ENCODE measurements at places on chromosomes 6 and 20.

GRCh38 chr6:3571250-3571681, 114.4 kb upstream of the SLC22A23 start:
- no peak for DNase-seq

DNA sequence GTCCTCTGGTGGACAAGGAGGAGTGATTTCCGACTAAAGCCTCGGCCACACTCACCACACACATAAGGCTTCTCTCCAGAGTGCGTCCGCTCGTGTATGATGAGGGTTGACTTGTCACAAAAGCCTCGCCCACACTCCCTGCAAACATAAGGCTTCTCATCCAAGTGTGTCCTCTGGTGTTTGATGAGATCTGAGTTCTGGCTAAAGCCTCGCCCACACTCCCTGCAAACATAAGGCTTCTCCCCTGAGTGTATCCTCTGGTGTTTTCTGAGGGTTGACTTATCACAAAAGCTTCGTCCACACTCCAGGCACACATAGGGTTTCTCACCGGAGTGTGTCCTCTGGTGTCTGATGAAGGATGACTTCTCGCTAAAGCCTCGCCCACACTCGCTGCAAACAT, 12.9 kb upstream of the SNRPB start:
- DNase-seq, result no peak

DNA sequence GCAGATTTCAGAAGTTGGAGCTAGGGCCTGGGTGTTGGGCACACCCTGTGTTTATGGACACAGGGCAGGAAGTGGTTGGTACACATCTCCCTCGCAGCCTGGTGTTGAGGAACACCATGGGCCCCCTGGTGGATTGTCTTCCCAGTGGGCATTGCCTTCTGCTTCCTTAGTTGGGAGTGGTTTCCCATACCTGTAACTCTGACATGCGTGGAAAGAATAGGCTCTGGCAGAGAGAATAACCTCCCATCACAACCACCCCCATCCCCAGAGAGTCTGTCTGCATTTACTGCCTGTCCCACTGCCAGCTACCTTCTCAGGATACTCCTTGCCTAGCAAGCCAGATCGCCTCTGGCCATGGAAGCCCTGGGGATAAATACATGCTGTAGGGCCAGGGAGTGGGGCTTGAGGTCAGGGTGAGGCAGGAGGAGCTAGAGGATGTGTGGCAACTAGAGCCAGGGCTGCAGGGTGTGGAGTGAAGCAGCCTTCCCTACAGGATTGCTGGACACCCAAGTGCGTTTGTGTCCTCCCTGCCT, 14.7 kb downstream of the LRRC73 start:
- no peak for DNase-seq

DNA sequence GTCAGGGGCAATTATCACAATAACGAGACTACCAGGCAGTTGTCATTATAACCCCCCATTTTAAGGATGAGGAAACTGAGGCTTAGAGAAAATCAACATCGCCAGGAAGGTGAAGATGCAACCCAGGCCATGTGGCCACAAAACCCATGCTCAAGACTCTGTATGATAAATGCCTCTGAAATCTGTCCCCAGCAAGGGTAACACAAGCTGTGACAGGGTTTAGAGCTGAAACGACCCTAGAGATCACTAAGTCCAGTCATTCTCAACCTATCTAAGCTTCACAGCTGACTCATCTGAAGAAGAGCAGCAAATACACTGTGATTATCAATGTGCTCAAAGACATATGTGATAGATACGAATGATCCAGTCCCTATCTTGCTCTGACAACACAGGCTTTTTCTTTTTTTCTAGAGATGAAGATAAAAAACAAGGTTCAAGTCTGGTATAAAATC, 47.0 kb downstream of the ARHGAP18 start:
- no peak for DNase-seq

DNA sequence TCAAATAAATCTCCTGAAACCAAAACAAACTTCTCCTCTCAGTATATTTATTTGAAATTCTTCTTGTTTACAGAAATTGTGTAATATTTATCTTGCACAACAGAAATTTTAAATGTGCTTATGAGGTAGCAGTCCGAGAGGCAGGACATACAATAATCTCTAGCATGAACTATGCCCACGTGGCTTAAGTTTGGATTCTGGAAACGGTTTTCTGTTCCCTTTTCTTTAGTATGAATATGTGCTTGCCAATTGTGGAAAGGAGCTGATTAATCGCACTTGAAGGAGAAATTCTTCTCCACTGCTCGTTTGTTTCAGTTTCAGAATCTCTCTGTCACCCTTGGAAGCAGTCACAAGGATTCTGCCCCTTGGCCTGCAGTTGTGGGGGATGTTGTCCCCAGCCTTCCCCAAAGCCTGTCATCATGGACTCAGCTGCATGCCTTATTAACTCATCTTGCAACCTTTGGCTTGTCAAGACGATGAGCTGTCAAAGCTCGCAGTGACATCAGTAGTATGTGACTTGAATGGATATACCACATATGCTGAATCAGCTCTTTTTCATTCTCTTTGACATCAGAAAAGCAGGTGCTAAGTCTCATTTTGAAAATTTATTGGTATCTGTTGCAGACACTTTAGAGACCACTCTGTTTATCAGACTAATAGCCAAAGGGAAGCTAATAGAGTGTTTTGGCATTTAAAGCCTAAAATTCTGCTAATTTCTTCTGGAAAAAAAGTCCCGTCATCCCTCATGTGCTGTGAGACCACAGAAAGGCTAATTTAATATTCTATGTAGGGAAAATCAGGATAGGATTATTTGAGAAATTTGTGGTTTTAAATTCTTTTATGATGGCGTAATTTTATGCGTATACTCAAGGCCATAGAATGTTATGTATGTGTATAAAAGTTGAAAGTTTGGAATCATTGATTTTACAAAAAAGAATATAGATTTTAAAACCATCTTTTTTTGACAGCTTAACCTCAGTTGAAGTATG, 186.8 kb downstream of the ARID1B start:
- DNase-seq, result no peak

- no peak for DNase-seq
These were observed 355.5 kb downstream of the PRKN start for GRCh38 chr6:162372106-162372505.

GRCh38 chr6:161607696-161608297, 333.9 kb upstream of the AGPAT4 start:
- no peak for DNase-seq

GRCh38 chr20:24786111-24786495, 163.0 kb upstream of the CST7 start:
- no peak for DNase-seq

GRCh38 chr6:105974986-105975385, 111.2 kb upstream of the PRDM1 start:
- no peak for DNase-seq

- no peak for DNase-seq
These were observed 445.0 kb upstream of the CHD6 start for GRCh38 chr20:42063141-42063540.

GRCh38 chr6:75397656-75398465, 95.7 kb downstream of the FILIP1 start:
- DNase-seq, result no peak
